Lung (tissue), 17 donors: ENCODE measurements at places on chromosomes 5 and 9. TPM values are rescaled to one million over a fixed set of nuclear protein-coding genes. Genes with fewer than 3 reads are reported as not detected.

DNA sequence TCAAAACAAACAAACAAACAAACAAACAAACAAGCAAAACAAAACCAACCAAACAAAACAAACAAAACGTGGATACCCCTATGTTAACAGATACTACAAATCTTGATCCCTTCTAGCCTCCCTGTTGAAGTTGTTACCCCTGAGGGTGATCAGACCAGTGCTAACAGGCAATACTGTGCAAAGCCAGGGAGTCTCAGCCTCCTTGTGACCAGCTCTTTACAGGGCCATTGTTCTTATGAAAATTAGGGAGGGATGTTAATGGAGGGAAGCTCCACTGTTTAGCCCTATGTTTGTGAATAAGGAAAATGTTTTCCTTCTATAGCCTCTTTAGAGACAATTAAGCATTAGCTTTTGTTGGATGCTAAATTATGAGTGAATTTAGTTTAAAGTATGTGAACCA is 1072.1 kb upstream of the WWC1 start:
- no peak for DNase-seq

DNA sequence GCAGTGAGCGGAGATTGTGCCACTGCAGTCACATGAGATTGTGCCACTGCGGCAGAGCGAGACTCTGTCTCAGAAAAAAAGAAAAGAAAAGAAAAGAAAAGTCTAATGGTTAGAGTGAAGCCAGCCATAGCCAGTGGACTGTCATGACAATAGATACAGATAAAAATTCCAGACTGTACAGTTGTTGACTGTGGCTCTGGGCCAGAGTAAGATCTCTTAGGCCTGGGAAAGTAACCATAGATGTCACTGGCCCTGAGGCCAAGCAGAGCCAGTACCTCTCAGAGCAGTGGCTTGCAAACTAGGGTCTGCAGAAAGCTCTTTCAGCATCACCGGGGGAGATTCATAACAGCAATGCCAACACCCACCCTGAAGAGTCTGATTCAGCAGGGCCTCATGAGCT is 44.1 kb upstream of the SUB1 start:
- DNase-seq: no peak

DNA sequence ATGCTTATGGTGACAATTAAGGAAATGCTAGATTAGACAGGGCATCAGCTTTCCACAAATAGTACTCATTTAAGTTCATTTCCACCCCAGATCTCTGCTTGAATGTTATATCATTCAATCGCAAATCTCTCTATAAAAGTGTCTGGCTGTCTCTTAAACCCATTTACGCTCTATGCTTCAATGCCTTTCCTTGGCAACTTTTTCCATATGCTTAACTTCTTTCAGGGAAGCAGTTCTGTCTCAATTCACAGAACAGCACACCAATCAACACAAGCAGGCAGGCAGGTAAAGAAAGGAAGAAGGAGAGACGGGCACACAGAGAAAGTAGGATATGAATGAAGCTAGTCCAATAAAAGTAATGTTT is 243.1 kb downstream of the DENND1A start:
- DNase-seq: no peak

The ZNF462 gene
- polyA plus RNA-seq: 2.0 TPM

DNA sequence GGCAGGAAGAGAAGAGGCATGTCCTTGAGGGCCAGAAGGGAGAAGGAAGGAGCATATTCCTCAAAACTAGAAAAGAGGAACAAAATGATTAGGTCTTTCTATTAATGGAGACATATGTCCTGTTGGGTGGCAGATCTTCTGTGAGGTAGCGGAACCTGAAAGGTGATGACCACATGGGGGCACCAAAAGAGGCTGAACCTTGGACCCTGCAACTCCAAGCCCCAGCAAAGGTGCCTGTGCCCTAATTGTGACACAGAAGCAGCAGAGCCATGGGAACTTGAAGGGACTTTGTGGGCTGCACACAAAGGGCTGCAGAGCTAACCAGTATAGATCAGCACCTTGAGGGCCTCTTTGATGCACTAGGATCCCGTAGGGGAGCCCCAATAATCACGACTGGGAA is 158.0 kb downstream of the BAAT start:
- no peak for DNase-seq
